Hematopoietic multipotent progenitor cell treated with erythropoietin and hydrocortisone succinate and interleukin-3 and kit ligand, for 8 days (in vitro differentiated cells): ENCODE measurements at places on chromosomes 11 and 22.

DNA sequence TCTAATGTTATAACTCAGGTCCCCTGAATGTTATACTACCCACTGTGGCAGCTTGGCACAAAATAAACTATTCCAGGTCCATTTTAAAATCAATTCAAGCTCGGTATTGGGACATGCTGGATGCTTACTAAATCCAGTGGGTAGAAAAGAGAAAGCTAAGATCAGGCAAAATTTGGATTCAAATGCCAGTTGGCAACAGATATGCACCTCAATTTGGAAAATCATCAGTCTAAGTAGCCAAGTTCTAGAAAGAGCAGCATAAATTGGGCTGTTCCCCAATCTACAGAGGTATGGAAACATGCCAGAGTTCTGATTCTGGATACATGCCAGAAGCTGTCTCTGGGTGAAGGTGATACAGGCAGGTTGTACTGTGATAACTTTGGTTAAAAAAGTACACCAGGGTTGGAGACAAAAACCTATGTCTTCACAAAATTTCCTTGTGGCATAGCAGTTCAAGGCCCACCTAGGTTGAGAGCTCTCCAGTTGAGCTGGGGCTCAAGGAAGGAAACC is 427.8 kb downstream of the LRRC4C start:
- no peak for DNase-seq

GRCh38 chr11:76747153-76747914 is 35.8 kb upstream of the TSKU start:
- DNase-seq: no peak

DNA sequence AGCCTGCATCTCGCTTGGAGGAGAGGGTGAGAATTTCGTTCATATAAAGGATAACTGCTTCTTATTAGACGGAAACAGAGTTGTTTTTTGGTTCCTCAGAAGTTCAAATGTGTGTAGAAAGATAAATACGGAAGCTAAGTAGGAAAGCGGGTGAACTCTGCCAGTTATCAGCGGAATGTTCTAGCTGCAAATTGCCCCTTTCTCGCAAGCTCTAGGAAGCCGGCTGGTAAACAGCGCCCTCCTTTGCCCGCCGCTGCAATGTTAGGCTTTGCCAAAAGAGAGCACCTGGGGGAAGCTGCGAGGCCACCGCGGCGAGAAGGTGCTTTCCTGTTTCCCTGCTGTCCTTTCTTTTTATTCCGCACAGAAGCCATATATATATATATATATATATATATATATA is 67.0 kb downstream of the IGLL5 start:
- peak; percentile 21 for DNase-seq

GRCh38 chr11:118838905-118839553 is 44.7 kb upstream of the CXCR5 start:
- DNase-seq: no peak
